Activated T-helper 9 cell treated with anti-CD3 and anti-CD28 coated beads, Interleukin-2, amount 50 U/mL, for 16 hours (primary cell): ENCODE measurements at places on chromosomes 2 and 18.

- DNase-seq, result no peak
Observed at GRCh38 chr18:63514888-63515678, 27.1 kb upstream of the SERPINB12 start.

DNA sequence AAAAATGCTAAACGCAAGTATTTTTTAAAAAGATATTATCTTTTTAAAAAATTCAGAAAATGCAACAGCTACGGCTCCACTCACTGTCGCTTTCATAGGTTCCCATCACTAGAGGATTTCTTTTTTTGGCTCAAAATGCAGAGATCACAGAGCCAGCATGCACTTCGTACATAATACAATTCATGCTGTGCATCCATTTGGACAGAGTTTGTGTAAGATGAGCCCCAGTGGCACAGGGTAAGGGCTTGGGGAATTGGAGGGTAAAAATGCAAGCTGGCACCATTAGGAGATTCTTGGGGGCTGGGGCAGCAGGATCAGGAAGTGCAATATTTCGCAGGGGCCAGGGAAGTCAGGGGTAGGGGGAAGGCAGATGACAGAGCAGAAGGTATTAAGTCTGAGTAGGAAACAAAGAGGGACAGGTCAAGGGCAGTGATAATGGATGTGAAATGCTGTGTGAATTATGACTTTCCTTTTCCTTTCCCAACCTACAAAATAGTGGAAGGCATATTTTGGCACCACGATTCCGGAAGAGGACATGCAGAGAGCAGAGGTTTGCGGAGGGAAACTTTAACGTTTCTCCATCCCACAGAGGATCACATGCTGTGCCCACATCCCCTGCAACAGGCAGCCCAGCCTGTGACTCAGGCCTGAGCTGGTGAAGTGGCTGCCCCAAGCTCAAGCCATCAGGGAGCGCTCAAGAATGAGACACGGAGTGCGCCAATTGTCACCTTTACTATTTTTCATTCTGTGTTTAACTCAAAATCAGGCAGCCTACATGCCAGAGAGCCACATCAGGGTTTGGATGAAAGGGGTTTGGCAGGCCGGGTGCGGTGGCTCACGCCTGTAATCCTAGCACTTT lies 4.7 kb downstream of the CAPG start:
- peak; percentile 56 for DNase-seq

- DNase-seq, result no peak
Observed at GRCh38 chr2:137826373-137827372, 137.6 kb upstream of the HNMT start.

- DNase-seq, result no peak
Observed at GRCh38 chr2:51633073-51633472, 601.1 kb upstream of the NRXN1 start.

- no peak for DNase-seq
Observed at GRCh38 chr2:197986977-197987376, 182.6 kb downstream of the PLCL1 start.

GRCh38 chr2:25251071-25251421 lies 82.7 kb upstream of the POMC start:
- DNase-seq, result no peak

DNA sequence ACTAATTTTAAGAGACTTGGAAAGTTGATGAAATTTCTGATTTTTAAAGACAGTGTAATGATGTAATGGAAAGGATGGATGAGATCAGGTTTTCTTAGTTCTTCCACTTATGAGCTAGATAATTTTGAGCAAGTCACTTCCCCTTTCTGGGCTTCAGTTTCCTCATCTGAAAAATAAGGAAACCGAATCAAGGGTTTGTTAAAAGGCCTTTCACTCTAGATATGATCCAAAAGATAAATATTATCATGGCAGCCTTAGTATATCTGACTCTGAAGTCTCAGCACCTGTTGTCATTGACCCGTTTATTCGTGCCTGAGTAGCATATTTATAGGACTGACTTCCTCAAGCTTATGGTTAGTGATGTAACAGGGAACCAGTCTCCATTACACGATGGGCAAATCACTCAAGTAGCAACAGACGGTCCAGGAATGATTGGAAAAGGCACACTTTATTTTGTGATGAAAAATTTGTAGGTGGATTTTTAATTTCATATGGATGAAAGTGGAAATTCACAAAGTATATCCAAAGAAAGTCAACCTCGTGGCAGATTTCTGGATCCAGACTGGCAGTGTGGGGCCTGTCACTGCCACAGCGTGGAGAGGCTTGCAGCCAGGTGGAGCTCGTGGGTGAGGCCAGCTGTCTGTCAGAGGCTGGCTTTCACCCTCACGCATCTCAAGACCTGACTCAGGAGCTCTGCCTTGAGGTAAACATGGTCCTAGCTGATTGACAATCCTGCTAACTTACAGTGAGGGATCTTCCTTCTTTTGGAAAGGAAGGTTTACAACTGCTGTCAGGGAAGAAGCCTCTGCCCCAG lies 137.9 kb upstream of the CXCR4 start:
- no peak for DNase-seq
